ENCODE measurements at places on chromosomes 13 and 19.
A peak's percentile ranks its signal among the peaks of the same experiment; 100 is the strongest.

DNA sequence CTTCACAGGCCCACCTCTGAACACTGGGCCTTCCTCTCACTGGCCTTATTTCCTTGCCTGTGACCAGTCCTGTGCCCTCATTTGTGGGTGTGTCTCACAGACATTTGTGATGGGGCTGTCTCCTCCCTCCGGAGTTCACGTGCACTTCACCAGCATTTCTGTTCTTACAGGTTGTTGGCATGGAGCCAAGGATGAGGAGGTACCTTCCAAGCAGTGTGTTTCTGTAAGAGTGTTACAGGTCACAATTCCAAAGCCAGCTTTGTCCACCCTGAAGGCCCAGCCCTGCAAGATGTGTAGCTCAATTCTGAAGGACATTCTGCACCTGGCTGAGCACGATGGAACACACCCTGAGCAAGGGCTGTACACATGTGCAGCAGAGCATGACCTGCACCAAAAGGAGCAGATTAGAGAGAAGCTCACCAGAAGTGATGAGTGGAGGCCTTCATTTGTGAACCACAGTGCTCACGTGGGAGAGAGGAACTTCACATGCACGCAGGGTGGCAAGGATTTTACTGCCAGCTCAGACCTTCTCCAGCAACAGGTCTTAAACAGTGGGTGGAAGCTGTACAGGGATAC is 8.1 kb downstream of the ZNF749 start:
- DNase-seq: peak; percentile 6

- peak; percentile 48 for DNase-seq
Measured at GRCh38 chr13:106919133-106919532, 351.2 kb upstream of the ARGLU1 start.

- DNase-seq: no peak
Measured at GRCh38 chr13:112634102-112634501, 46.1 kb upstream of the TUBGCP3 start.

DNA sequence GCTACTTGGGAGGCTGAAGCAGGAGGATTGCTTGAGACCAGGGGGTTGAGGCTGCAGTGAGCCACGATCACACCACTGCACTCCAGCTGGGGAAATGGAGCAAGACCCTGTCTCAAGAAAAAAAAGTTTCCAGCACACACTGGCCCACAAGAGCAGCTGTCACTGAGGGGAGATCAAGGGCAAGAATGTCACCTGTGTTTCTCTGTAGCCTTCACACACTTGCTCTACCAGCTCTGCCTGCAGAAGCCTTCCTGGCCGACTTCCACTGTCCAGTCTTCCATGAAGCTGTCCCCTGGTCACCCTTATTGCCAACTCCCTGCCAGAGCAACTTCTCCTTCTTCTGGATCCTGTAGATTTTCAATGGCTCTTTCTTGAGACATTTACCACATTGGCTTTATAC is 158.0 kb downstream of the KCTD15 start:
- no peak for DNase-seq

- no peak for DNase-seq
Measured at GRCh38 chr19:35790981-35791813, 15.8 kb downstream of the ARHGAP33 start.

GRCh38 chr13:79805317-79805716 is 324.4 kb downstream of the NDFIP2 start:
- no peak for DNase-seq

GRCh38 chr13:29937841-29938240 is 87.4 kb upstream of the UBL3 start:
- DNase-seq: no peak

- no peak for DNase-seq
Measured at GRCh38 chr19:2081873-2082810, 14.0 kb downstream of the MOB3A start.

DNA sequence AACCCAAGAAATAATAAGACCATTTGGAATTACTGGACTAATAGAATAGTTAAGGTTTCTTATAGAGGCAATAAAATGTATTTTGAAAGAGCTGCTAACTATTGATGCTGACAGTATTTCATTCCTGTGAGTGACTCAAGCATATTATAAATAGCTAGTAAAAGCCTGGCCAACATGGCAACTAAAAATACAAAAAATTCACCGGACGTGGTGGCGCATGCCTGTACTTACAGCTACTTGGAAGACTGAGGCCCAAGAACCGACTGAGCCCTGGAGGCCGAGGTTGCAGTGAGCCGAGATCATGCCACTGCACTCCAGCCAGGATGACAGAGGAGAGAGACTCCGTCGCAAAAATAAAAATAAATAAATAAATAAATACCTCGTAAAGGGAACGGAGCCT is 5.4 kb upstream of the ICAM3 start:
- no peak for DNase-seq

- DNase-seq: no peak
Measured at GRCh38 chr13:78593652-78594455, 9.5 kb downstream of the POU4F1 start.

DNA sequence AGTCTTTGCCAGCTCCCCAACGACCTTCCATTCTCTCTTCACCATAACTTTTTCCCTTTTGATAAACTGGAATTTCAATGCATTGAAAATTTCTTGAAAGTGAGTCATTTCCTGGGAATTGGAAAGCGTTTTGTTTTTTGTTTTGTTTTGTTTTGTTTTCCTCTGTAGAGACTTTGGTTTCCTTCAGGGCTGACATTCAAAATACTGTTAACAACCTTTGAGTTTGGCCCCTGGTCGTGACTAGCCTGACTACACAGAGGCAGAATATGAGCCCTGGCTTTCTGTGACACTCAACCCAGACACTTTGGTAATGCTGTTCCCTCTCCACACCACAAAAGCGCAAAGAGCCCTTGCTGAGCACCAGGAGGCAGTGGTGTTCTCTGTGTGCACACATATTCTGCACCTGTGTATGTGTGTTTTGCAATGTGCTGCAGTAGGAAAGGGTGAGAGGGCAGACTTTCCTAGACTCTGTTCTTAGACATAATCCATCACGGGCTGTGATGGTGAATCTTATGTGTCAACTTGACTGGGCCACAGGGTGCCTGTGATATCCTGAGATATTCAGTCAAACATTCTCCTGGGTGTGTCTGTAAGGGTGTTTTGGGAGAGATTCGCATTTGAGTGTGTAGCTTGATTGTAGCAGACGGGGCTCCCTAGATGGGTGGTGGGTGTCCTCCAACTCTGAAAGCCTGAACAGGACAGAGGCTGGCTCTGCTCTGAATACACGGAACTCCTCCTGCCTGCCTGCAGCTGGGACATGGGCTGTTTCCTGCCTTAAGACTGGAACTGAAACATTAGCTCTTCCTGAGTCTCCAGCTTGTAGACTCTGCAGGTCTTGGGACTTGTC is 29.5 kb upstream of the ANKRD10 start:
- peak; percentile 59 for DNase-seq

- DNase-seq: no peak
Measured at GRCh38 chr13:35293579-35294226, 182.8 kb downstream of the MAB21L1 start.

- no peak for DNase-seq
Measured at GRCh38 chr13:79386125-79386826, 19.8 kb downstream of the RBM26 start.

DNA sequence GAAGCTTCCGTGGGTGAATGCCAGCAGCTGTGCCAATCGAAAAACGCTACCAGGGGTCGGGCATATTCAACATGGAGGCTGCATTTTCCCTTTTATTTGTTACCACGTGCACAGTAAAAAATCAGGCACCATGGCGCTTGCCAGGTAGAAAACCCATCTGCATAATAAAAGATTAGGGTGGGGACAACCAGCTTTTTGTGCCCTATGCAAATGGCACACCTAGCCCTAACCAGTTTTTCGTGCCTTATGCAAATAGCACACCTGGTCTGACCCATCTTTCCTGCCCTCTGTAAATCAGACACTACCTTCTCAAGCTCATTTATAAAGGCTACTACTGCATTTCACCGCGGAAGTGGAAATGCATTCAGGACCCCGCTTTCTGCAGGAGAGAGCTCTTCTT is 62.1 kb upstream of the FREM2 start:
- no peak for DNase-seq

DNA sequence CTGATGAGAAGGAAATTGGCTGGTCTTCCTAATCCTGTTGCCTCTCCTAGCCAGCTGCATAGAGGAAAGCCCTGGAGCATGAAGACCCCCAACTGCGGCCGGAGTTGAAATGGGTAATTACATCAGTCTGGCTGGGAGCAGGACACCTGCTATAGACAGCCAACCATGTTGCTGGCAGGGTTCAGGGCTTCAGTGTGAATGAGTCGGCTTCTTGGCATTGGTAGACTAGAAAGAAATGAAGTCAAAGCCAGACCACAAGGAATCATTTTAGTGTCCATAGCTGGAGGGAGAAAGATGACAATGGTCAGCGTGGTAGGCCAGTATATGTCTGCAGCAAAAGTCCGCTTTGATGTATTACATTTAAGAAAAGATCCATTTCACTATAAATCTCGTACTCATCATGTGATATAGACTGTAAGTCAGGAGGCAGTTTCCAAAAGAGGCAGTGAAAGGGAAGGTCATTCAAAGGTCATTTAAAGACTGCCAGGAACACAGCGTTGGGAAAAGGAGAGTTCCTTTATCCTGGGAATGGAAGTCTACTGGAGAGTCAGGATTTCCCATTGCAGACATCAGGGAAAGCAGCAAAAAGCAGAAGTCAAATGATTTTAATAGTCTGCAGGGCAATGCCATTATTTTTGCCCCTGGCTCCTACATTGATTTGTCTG is 262.7 kb downstream of the DNAJC15 start:
- peak; percentile 62 for DNase-seq

DNA sequence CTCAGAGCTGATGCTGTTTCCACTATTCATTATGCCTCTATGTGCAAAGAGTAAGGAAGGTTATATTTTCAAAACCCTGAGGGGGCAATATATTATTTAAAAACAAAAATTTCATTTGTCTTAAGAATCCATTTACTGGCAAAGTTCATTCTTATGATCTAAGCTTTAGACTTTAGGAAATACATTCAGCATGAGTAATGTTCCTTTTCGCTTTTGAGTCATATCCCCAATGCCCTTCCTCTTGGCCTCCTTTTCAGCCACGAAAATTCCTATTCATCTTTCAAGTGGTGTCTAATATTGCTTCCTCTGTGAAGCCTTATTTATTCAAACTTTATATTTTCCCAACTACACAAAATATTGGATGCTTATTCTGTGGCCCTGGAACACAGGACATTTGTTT is 1317.0 kb downstream of the PCDH9 start:
- DNase-seq: peak; percentile 74

- DNase-seq: peak; percentile 97
Measured at GRCh38 chr13:70249332-70250064, 141.2 kb upstream of the KLHL1 start.

DNA sequence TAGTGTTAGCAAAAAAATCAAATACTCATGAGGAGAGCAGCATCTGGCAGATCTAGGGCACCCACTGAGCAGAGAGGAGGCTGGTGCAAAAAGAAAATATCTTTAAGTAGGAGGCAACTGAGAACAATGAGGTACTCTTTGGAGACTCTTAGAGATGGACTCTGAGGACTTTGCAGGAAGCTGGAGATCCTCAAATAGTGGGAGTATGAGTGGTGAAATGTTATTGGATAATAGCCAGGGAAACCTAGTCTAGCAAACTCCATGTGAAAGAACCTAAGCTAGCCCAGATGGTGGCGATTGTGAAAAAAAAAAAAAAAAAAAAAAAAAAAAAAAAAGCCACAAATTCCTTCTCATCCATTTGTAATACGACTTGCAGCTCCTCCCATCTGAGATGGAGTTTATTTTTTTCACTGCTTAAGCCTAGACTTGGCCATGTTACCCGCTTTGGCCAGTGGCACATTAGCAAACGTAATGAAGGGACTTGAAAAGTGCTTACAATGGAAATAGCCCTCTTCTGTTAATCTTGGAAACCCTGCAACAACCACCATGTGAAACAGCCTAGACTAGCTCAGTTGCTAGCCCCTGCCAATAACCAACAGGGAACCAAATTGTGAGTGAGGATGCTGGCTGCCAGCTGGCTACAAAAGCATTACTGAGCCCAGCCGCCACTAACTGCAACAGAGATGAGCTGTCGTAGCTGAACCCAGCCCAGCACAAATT is 476.2 kb downstream of the KLF12 start:
- no peak for DNase-seq

DNA sequence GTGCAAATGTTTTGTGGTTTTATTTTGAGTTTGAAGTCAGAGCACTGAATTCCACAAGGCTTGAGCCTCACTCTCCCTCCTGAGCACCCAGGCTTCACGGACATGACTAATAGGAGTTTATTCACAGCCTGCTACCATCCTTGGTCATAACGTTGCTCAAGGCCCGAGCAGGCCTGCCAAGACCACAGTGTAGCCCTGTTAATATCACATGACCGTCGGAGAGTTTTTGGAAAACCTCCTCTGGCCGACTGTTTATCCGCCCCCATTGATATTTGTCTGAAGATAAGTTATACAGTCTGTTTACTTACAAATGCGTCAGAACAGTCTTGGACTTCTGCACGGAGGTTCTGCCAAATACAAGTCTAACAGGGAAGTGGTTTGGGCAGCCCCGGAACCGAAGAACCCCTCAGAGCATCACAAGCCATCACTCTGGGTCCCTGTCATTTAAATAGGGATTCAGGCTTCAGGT is 89.9 kb downstream of the COL4A2 start:
- DNase-seq: peak; percentile 92

- DNase-seq: peak; percentile 73
Measured at GRCh38 chr13:21478881-21479808, 20.0 kb upstream of the ZDHHC20 start.

DNA sequence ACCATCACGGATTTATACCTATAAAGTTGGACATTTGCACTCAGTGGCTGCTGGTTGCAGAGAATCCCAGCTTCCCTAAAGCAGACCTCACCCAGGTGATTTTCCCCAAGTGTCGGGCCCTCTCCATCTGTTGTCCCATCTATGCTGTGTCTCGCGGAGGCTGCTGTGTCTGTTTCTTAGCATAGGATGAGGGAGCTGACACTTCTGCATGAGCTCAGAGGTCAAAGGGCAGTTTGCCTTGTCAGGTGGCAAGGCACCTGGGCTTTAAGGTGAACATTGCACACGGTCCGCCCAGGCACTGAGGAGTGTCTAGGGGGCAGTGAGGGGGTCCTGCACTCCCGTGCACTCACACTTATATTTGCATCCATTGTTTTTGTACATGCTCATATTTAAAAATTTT is 151.6 kb downstream of the ZIC5 start:
- DNase-seq: no peak

- DNase-seq: no peak
Measured at GRCh38 chr19:38190793-38191192, 33.2 kb downstream of the DPF1 start.

GRCh38 chr19:38683393-38684077 is 36.1 kb downstream of the ACTN4 start:
- DNase-seq: peak; percentile 100

DNA sequence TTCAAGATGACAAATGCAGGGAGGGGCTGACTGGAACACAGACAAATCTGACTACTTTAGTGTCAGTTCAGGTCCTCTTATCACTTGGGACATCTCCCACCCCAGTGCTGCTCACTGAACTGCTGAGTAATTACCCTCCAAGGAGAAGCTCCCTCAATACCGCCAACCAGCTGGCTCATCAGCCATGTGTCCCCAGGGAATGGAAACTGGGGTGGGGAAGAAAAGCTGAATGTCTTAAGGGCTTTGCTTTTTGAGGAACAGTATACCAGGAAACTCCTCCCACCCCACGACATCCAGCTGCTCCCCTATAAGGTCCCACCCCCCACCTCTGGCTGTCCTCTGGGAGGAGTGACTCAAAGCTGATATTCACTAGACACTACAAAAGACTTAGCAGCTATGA is 2.0 kb downstream of the ZNF823 start:
- peak; percentile 23 for DNase-seq

- DNase-seq: peak; percentile 70
Measured at GRCh38 chr19:8334458-8335342, 8.4 kb downstream of the KANK3 start.

GRCh38 chr13:94308832-94309231 is 170.7 kb downstream of the DCT start:
- no peak for DNase-seq

All from kidney tubule cell (primary cell).